ENCODE measurements at places on chromosomes 4 and X.

GRCh38 chrX:5656544-5656943 lies 572.1 kb downstream of the NLGN4X start:
- DNase-seq, result no peak

GRCh38 chr4:140856621-140857062 lies 100.5 kb upstream of the TBC1D9 start:
- no peak for DNase-seq

DNA sequence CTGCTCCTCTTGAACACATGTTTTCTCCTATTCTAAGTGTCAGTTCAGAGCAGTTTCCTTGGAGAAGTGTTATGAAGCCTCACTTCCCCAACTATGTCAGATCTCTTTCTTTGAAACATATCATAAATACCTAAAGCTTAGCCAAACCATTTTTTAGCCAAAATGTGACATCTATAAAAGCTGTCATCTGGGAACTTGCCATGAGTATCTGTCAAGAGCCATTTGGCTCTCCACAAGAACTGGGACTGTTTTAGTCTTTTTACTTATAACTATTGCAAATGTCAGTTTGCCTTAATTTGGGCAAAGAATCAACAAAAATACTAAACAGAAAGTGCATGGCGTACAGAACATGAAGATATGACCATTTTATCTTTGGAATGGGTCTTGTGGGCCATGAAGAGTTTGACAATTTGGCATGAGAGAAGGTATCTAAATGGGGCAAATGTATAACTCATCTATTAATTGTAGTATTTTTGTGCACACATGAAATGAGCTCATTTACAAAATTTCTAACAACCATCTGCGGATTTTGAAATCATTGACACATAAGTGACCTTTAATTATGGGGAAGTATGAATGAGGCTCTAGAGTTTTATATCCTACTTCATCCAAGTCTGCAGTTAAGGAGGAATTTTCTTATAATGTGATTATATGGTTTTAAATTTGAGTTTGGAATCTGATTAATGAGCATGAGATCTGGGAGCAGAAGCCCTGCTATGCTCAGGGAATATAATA lies 129.1 kb upstream of the PACRGL start:
- no peak for DNase-seq

GRCh38 chr4:112520598-112521122 lies 4.7 kb upstream of the NEUROG2 start:
- no peak for DNase-seq

GRCh38 chrX:28638775-28639174 lies 51.5 kb downstream of the IL1RAPL1 start:
- DNase-seq, result no peak

- DNase-seq, result no peak
Observed at GRCh38 chr4:118765399-118765798, 70.5 kb downstream of the SEC24D start.

DNA sequence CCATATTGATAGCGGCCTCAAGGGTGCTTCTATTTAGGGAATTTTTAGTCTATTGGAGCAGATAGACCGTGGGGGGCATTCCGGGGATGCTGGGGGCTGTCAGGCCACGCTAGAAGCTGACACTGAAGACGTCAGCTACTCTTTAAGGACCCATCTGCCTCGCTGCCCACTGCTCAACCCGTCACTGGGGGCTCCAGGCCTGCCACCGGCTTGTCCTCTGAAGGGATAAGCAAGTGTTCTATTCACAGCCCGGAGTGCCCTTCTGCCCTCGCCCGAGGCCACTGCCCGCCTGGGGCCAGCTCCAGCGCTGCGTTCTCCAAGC lies 679 bp upstream of the MSL3 start:
- DNase-seq, result no peak

DNA sequence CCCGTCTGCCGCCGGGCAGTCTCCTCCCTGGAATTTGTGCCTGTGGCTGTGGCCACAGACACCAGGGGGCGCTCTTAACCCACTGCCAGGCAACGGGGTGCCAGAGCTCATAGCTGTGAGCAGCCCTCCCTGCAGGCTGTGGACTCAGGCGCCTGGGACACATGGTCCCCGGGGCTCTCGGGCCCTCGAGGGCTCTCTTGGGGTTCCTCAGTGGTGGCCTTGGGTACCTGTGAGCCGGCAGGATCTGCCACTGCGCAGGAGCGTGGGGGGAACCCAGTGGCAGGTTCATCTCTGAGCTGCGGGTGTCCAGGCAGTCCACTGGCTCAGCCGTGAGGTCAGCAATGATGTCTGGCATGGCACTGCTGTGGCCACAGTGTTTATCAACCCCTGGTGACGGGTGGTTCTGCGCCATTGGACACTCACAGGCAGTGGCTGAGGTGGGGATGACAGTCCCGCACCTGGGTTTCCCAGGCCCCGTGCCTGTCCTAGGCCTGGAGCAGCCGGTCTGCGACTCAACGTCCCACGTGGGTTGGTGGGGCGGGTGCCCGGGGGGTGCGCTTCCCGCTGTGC lies 37.2 kb downstream of the PCGF3 start:
- DNase-seq, result no peak

DNA sequence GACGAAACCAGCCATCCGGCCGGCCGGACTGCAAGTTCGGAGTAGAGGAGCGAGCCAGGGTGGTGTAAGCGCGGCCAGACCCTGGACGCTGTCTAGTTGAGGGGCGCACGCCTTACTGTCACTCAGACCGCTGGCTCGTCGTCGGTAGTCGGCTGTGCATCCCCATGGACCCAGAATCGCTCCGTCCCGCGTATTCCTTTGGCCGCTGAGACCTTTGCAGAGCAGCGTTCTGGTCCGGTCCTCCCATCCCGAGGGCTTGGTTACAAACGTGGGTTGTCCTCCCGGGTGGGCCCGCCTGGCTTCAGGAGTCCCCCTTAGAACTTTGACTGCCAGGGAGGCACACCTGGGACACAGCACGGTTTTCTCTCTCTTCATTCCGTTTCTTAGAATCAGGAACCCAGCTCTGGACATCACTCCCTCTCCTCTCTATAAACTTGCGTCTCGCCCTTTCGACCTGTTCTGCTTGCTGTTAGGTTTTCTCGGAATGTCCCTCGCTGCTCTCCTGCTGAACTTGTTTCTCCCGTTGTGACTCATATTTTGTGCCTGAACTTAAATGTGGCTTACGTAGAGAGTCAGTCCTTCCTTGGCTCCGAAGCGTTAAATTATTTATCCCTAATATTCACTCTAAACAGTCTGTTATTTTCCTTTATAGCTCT lies 672 bp downstream of the PGM2 start:
- no peak for DNase-seq

DNA sequence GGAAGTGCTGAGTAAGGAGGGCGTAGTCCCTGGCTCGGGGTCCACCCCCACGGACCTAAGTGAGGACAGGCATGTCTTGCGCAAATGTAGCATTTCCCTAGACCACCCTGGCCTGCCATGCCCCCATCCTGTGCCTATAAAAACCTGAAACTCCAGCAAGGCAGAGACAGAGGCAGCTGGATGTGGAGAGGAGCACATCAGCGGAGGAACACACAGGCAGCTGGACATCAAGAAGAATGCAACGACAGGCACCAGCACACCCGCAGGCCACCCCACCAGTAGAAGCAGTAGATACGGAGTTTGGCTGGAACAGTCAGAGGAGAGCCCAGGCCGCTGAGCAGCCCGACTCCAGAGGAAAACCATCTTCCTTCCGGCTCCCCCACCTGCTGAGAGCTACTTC lies 345.9 kb downstream of the FSTL5 start:
- no peak for DNase-seq

DNA sequence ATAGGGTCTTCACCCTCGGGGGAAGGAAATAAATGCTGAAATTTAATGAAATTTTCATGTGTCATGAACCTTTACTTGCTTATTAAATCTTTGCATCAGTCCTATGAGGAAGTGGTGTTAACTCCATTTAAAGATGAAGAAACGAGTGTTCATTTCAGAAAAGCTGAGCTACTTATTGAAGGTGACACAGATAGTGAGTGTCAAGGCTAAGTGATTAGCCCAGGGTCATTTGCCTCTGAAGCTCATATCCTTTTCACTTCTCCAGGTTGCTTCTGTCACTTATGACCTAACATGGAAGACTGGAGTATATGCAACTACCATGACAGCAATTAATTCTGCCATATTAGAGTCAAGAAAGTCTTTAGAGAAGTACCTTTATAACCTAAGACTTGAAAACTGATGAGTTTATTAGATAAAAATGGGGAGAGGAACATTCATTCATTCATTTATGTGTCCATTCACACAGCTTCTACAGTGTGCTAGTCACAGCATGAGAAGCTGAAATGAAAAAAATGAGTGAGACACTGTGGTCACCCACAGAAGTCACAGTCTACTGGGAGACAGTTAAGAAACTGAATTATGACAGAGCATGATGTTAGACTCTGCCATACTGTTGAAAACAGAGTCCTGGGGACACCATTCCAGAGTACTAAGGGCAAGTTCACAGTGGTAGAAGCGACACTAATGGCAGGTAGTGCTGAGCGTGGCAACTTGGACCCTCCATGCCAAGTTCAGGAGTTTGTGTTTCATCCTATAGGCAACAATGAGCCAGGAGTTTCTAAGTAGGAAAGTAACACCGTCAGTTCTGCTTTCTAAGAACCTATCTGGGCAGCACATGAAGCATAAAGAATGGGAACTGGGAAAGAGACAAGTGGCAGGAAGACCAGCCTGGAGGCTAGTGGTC lies 21.3 kb downstream of the ALPK1 start:
- no peak for DNase-seq

DNA sequence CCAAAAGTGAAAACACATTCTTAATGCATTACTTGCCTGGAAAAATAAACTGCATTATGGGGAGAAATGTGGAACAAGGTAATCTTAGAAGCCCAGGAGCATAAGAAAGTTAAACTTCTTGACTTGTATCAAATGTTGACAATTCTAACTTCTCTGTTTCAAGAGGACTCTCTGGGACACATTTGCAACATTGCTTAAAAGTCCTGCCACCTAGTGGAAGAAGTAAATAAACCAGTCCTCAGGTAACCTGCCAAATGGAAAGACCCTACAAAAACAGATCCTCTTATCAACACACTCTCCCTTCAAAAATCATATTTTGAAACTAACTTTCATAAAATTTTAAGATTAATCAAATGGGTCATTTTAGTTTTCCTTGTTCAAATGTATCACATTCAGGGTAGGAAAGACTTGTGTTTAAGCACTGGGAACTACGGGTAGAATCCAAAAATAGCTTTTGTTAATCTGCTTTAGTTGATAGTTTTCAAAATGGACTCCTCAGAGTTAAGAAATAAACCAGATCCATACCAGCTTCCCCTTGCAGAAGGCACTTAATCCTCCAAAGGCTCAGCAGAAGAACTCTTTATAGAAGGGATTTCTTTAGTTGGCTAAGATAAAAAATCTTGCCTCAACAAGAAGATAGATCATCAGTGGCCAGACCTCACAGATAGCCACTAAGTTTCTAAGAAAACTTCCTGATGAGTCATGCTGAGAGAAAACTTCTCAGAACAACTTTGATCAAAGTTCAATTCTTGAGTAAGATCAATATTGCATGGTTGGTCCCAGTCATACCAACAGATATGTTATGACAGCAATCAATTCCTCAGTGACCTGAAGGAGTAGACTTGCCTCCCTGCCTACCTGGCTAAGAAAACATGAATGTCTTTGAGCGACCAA lies 141.7 kb downstream of the HHIP start:
- DNase-seq, result no peak

DNA sequence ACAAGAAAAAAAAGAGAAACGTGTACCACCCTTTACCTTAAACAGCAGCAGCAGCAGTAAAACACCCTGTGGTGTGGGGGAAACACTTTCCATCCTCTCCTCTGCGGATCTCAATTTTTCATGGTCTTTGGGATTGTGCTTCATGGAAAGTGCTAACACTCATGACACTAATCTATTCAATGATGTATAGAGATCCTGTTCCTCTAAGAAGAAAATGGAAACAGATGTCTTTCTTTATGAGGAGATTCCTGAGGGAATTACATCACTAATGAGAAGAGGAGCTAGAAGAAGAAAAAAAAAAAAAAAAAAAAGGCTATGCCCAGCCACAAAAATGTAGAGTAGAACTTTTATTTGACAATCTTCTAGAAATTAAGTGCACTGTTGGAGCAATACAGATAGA lies 62.9 kb upstream of the NDST3 start:
- DNase-seq, result no peak

- no peak for DNase-seq
Observed at GRCh38 chr4:25936696-25937095, 22.7 kb downstream of the SMIM20 start.

DNA sequence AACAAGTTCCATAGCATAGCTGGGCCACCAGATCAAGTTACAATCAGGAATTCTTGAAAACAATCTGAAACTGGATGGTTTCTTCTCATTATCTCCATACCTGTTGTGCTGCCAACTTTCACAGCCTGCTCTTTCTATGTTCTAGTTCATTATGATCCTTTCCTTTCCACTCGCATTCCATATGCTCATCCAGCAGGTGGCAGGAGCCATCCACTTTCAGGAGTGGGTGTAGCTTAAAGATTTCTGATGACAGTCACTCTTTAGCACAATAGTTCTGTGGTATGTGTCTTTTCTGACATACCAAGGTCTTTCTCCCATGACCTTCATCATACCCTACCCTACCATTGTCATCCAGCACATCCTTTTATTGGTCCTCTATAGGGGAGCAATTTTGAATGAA lies 46.4 kb downstream of the PAGE2 start:
- no peak for DNase-seq

GRCh38 chr4:69568787-69569186 lies 70.7 kb downstream of the UGT2A2 start:
- DNase-seq, result no peak

DNA sequence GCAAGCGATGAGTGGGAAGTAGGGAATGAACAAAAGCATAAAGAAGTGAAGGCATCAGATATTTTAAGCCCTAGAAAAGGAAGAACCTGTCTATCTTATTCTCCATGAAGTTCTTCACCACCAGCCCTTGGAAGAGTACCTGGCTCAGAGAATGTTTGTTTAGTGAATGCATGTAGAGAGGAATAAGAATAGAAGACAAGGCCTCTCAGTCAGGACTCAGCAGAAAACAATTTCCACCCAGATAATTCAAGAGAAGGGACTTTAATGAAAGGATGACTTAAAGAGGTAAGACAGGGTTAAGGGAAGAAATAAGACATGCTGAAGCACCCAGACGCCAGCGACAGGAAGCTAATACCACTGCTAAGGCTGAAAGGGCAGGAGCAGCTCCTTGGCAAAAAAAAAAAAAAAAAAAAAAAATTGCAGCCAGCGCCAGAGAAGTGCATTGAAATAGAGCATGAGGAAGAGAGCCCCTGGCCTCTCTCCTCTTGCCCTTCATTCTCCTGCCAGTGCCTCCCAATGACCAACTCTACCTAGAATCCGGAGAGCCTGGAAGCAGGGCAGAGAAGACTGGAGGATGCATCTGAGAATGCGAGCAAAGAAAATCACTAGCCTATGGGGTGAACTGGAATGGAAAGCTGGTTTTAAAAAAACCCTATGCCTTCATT lies 47.2 kb upstream of the RASGEF1B start:
- DNase-seq, result no peak

DNA sequence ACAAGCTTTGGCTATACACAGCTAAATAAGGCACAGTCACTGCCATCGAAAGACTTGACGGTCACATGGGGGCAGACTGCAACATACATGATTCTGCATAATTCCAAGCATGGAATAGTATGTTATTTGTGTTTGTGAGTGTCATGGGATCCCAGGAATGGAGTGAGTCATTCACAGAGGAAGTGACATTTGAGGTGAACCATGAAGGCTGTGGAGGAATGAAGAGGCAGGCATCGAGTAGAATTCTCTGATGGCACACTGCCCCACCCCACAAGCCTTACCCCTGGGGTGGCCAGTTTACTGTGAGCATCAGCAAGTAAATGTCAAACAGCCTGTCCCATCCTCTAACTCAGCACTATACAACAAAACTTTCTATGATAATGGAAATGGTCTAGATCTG lies 619.7 kb downstream of the MID1IP1 start:
- DNase-seq, result no peak

GRCh38 chrX:12911122-12911470 lies 4.7 kb downstream of the TLR8 start:
- DNase-seq, result no peak

GRCh38 chrX:129777218-129778030 lies 2.3 kb upstream of the SASH3 start:
- DNase-seq, result no peak
